ENCODE measurements at places on chromosomes 6 and 20.
A peak's percentile ranks its signal among the peaks of the same experiment; 100 is the strongest.

DNA sequence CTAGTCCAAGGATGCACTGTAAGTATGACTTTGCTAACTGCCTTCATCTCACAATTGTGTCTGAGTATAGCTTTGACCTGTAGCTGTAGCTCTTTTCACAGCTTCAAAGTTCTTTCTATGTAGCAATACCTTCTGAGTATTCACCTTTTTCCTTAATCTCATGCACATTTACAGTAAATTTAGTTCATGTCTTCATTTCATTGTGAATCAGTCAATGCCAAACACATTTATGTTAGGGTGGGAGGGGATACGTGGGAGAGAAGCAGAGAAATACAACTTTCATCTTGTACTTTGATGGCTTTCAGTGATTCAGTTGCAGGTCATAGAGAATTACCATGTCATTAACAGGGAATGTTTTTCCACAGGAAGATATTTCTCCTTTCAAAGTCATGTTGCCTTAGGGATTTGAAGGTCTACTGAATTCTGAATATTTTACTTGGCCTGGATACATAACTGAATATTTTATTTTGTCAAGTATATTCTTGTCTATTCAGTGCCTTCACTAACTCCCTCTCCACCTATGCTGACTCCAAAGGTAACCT, 119.2 kb downstream of the TINAG start:
- DNase-seq: no peak

DNA sequence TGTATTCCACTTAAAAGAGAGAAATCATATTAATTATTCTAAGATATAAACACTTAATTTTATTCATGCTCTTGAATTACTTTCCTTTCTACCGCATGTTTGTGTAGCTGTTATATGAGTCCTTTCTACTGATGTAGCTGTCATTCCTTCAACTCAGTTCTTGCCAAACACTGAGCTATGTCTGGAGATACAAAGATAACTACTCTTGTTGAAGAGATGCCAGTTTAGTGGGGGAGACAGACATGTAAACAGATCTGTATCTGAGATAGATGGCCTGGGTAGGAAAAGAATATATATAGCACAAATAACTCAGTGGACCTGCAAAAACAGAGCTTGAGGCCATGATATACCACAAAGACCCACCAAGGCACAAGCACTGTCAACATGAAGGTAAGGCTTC, 157.3 kb downstream of the BTBD9 start:
- no peak for DNase-seq

GRCh38 chr6:163333038-163333437, 81.5 kb upstream of the QKI start:
- DNase-seq: no peak

- peak; percentile 64 for DNase-seq
Measured at GRCh38 chr6:116450769-116451740, 10.1 kb upstream of the CALHM6 start.

- no peak for DNase-seq
Measured at GRCh38 chr6:106445508-106445878, 85.0 kb downstream of the CRYBG1 start.

GRCh38 chr6:116666869-116667268, 1.7 kb downstream of the ZUP1 start:
- DNase-seq: no peak

GRCh38 chr6:21420146-21420878, 173.2 kb upstream of the SOX4 start:
- DNase-seq: no peak

GRCh38 chr6:130931683-130932082, 104.5 kb downstream of the SMLR1 start:
- peak; percentile 46 for DNase-seq

GRCh38 chr6:155050311-155050710, 55.2 kb downstream of the TIAM2 start:
- no peak for DNase-seq

Data from SIG-M5 (cell line).